Progenitor cell of endocrine pancreas (in vitro differentiated cells): ENCODE measurements at places on chromosomes 2 and 18.

DNA sequence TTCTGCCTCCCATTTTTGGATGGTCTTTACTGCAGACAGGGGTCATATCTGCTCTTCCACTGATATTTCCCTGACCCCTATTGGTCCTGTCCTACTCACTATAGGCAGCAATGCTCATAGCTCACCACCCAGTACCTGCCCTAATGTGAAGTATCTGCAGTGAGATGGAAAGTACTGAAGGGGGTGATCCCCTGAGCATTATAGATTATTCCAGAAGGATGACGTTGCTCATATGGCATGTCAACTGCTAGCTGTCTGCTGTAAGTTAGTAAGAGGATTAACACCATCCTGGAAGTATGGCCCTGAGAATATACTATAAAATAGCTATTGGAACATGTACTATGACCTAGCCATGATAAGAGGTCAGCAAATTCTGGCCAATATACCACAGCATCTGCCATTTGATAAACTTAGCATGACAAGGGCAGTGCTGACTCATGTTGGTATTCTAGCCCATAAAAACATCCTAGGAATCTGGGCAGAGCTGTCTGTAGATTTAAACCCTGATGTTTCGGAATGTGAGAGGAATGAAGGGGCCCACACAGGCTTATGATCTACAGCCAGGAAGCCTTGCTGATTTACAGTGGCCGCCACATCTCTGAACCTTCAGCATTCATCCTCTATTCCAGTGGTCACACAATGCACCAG, 451.4 kb downstream of the TNS1 start:
- no peak for DNase-seq

DNA sequence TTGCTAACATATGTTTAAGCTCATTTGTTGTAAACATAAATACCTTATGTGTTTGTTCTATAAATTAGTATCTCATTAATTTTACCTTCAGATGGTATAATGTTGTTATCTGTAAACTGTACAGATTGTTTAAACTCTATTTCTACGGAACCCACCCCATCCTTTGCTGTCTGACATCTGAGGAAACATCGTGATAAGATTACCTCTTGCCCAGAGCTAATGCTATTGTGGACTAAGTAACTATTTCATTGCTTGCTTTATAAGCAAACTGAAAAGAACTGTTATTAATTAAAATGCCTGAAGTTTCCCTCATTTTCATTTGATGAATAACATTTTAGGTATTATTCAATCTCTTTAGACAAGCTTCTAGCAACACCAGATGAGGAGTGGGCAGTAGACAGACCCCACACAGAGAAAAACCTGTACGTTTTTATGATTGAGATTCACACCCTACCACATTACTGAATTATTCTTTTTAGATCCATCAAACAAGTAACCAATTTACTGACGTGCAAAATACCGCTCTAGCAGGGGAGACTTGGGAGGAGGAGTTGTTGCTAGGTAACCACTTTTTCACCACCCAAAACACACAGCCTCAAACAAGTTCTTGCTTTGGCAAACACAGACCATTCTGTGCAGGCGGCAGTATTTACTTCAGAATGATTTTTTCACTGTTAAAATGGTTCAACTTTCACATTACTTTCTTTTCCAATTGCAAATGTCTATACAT, 1.9 kb upstream of the SYT4 start:
- DNase-seq = no peak

GRCh38 chr18:26854292-26854881, 11.1 kb downstream of the AQP4 start:
- DNase-seq = no peak

DNA sequence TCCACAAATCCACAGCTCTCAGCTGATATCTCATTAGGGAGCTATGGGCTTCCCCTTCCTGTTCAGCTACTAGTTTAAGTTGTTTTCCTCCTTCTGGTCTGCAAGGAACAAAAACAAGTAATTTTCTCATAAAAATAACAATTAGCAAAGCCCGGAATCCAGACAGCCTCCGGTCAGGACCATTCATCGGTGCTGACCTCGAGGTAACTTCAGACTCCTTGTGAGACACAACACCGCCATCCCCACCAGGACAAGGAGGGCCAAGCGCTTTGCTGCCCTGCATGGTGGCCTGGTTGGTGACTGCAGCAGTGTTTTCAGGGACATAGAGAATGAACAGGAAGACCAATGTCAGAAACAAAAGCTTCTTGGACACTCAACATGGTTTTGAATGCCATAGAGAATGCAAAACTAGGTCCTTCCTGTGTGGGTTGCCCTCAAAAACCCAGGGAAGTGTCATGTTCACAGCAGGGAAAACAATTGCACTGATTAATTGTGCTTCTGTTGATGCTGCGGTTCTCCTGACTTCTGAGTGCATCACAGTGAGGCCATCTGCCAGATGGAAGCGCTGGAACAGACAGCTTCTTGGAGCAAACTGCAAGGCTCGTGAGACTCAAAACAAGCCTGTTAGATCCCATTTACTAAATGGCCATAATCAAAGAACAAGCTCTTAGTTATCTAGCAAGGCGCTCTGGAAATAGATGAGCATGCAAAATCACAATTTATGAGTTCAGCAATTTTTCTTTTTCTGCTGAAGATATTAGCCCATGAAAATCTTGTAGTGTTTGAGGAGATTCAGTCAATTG, 77.1 kb downstream of the HS1BP3 start:
- DNase-seq = no peak

GRCh38 chr18:39414009-39414700, 1848.6 kb upstream of the CELF4 start:
- no peak for DNase-seq

- DNase-seq = no peak
These were observed 9.8 kb downstream of the REL start for GRCh38 chr2:60891180-60891579.
